Activated CD8-positive, alpha-beta memory T cell treated with anti-CD3 and anti-CD28 coated beads for 1 hour (primary cell): ENCODE measurements at places on chromosomes 3 and 15.

- no peak for DNase-seq
Observed at GRCh38 chr3:149321136-149321535, 12.3 kb downstream of the TM4SF18 start.

DNA sequence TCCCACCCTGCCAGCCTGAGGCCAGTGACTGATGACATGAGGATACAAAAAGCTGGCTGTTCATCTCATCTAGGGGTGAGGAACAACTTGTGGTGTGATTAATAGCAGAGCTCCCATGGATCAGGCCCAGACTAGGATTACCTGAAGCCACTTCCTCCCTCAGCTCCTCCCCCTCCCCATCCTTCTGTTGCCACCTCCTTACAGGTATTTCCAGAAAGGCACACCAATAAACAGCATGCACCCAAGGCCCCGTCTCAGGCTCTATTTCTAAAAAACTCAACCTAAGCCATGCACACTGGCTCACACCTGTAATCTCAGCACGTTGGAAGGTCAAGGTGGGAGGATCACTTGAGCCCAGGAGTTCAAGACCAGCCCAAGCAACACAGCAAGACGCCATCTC lies 54.1 kb downstream of the SRGAP3 start:
- no peak for DNase-seq

- no peak for DNase-seq
Observed at GRCh38 chr3:134918441-134918840, 123.4 kb downstream of the EPHB1 start.

GRCh38 chr3:140145528-140145927 lies 210.5 kb downstream of the CLSTN2 start:
- no peak for DNase-seq

- no peak for DNase-seq
Observed at GRCh38 chr3:77506384-77506783, 466.5 kb downstream of the ROBO2 start.
